Lung microvascular endothelial cell (primary cell): ENCODE measurements at places on chromosomes 12 and 14.

- no peak for DNase-seq
These were observed 69.4 kb downstream of the SRGAP1 start for GRCh38 chr12:63913929-63914328.

DNA sequence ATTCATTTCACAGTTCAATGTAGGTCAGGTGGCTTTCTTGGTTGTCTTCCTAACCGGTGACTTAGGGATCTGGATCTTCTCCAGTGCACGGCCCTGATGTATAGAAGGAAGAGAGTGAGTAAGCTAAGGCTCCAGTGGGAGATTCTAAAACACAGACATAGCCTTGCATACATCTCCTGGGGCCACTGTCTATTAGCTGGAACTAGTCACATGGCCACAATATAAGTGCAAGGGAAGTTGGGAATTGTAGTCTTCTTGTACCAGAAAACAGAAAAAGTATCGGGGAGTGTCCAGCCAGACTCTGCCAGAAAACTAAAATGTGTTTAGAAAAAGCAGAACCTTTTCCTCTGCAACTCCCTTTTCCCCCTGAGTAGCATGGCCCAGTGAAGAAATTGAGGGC, 531.6 kb downstream of the VRK1 start:
- DNase-seq, result no peak

DNA sequence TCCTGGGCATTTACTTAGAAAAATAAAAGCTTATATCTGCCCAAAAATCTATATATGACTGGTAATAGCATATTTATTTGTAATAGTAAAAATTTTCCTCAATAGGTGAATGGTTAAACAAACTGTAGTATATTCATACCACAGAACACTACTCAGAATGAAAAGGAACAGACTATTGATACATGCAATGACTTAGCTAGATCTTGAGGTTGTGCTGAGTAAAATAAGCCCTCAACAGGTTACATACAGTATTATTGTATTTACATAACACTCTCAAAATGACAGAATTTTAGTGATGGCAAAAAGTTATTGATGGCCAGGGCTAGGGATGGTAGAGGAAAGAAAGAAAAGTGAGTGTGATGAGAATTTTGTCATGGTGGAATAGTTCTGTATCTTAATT, 178.4 kb downstream of the BMP4 start:
- no peak for DNase-seq

- DNase-seq, result no peak
These were observed 13.6 kb downstream of the SNRNP35 start for GRCh38 chr12:123471374-123472068.
